ENCODE measurements at places on chromosomes 2 and 18. TPM values are rescaled to one million over a fixed set of nuclear protein-coding genes. Genes with fewer than 3 reads are reported as not detected.

CYRIA gene
- 1.5 TPM for polyA plus RNA-seq

ESPNL gene
- 1.6 TPM for polyA plus RNA-seq

TNS1 gene
- 1.5 TPM for polyA plus RNA-seq

SPC25 gene
- 21.0 TPM for polyA plus RNA-seq

SCLY gene
- 111 TPM for polyA plus RNA-seq

IL36A gene
- polyA plus RNA-seq, result not detected
